Stimulated activated CD4-positive, alpha-beta T cell treated with anti-CD3 and anti-CD28 coated beads, Interleukin-4, amount 100 ng/mL, for 1 hour (primary cell): ENCODE measurements at places on chromosomes 5 and 9.
A peak's percentile ranks its signal among the peaks of the same experiment; 100 is the strongest.

DNA sequence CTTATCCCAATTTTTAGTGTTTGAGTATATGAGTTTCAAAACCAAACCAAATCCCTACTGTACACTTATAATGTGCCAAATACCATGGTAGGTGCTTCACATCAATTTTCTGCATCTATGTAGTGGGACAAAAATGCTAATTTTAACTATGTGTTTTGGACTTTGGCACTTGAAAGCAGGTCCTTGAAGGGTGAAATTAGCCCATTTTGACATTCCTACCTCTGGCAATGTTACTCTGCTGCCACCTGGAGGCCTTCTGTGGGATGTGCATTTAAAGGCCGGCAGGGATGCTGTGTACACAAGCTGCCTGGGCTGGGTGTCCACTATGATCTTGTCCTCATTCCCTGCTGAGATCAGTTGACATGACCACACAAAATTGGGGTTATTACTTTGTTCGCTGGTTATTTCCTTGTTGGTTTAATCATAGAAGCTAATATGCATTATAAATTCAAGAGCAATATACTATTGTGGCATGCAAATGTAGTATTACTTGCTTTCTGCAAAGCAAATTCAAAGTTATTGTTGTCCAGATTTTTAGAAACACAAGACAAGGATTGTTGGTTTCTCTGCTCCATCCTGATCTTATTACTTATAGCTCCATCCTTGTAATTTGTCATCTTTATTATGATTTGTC lies 166.8 kb downstream of the ARHGEF28 start:
- peak; percentile 57 for DNase-seq

DNA sequence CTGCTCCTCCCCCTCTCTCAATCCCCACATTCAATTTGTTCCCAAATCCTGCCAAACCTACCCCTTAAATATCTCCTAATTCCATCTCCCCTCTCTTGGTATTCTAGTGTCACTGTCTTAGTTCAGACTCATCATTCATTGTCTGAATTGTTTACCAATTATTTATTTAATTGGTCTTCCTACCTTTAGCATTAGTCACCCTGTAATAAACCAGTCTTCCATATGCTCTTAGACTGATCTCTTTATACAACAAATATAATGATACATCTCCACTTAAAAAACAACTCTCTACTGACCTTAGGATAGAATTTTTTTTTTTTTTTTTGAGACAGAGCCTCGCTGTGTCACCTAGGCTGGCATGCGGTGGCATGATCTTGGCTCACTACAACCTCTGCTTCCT lies 51.4 kb downstream of the RFK start:
- no peak for DNase-seq

DNA sequence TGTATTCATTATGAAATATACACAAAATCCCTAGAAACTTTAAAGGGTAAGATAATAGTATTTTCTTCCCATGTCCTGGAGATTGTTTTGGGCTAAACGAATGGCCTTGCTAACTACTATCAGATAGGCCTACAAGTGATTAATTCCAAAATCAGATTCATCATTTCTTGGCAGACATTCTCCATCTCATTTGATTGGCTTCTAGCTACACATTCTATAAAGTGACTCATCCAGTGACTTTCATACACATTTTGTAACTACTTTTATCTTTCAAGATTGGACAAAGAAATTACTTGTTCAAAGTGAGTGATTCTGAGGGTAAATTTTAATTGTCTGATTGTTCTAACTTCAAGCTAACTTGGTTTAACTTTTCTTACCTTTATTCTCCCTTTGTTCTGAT lies 93.3 kb downstream of the RAPGEF6 start:
- no peak for DNase-seq

DNA sequence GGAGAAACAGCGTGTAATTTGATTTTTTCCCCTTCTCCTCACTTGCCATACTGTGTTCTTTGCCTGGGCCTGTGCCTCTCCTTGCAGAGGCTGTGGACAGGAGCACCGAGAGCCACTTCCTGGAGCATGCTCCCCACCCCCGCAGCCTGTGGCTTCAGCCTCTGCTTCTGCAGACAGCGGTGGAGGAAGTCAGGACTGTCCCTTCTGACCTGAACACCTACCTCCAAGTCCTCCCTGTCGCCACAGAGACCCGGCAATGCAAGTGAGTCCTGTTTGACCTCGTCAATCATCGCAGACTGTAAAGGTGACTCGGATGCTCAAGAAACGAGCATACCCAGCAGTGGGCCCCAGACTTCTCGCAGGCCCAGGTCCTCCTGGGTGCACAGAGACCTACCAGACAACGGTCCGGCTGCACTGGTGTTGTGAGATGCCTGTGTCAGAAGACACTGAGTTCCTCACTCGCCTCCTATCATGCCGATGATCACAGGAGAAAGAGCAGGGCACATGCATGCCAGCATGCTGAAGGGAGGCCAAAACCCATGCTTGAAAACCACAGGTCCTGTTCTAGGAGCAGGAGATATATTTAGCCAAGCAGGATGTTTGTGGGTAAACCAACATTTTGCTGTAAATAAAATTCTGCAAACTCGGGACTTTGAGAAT lies 198.8 kb downstream of the AUH start:
- no peak for DNase-seq

- no peak for DNase-seq
Measured at GRCh38 chr9:130979591-130980385, 29.2 kb upstream of the LAMC3 start.

GRCh38 chr9:137459601-137460362 lies 648 bp upstream of the NSMF start:
- DNase-seq: no peak

- no peak for DNase-seq
Measured at GRCh38 chr9:137421838-137422603, 941 bp downstream of the EXD3 start.

DNA sequence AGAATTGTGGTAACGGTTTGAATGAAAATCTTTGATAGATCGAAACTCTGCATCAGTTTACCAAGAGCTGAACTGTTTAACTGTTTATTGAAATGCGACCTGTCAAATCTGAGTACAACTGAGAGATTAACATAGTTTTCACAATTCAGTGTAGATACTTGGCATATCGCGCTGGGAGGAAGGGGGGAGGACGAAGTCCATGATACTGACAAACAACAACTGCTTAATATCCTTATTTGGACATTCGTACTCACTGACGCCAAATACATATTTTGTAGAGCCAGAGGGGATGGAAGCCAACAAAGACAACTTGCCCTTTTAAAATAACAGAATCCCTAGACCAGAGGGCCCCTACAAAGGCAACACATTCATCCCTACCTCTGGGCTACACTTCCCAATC lies 93.2 kb downstream of the GLIS3 start:
- DNase-seq: no peak

DNA sequence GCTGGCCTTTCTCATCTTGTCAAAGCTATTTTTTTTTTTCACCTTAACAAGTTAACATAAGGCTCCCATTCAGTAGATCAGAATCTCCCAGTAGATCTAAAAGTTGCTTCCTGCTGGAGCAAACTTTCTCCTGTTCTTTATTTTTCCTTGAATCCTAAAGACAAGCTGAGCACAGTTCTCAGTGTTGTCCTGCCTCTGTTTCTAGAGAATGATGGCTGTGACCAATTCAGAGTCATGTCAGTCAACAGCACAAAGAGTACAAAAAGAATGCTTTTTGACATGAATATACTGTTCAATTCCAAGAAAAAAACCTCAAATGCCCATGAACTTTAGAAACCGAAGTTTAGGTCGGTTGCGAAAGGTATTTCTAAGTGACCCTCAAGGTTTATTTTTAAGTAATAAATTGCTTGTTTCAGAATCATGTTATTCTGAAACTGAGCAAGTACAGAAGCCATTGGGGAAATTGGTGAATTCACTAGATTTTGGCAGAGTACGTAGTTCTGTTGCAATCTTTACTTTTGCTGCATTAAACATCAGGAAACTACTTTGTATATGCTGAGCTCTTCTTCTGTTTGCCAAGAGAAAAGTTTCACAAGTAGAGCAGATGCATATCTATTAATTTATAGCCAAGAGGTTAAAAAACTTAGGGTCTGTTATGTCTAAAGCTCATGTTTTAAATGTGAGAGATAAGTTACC lies 161.7 kb upstream of the RPS23 start:
- no peak for DNase-seq

DNA sequence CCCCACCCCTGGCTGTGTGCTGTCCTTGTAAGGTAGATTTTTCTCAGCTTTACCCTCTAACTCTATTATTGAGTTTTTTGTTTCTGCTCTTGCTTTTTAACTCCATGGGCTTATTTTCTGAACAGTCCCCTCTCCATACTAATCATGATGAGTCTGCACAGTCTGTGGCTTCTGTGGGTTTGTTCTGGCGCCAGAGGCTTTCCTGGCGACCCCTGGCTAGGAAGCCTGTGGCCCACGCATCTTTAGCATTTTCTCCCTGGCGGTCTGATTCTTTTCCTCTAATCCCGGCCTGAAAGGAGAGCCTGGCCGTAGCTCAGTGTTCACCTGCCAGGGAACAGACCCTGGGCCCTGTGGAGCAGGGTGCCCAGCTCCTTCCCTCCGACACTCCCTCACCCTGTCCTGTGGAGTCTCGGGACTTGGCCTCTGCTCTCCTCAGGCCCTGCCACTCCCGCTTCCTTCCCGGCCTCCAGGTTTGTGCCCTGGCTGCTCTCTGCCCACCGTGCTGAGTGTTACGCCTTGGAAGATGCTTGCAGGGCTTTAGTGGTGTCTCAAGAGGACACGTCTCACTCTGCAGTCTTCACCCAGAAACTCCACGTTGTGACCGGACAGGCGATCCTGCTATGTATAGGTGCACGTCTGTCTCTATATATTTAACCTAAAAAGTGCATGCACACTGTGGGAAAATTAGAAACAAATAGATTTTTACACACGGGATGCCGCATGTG lies 31.7 kb upstream of the LRRC14B start:
- DNase-seq: no peak

GRCh38 chr9:26669701-26670670 lies 222.6 kb downstream of the CAAP1 start:
- no peak for DNase-seq

GRCh38 chr9:136463578-136463977 lies 19.3 kb downstream of the SEC16A start:
- no peak for DNase-seq

- DNase-seq: no peak
Measured at GRCh38 chr9:104748359-104749031, 1.0 kb downstream of the NIPSNAP3A start.

- DNase-seq: peak; percentile 69
Measured at GRCh38 chr5:16552666-16553343, 64.0 kb downstream of the RETREG1 start.

- DNase-seq: no peak
Measured at GRCh38 chr5:108003178-108003577, 332.4 kb upstream of the EFNA5 start.

- DNase-seq: no peak
Measured at GRCh38 chr5:111432883-111433536, 79.3 kb downstream of the STARD4 start.

- no peak for DNase-seq
Measured at GRCh38 chr5:124740071-124740470, 6.4 kb downstream of the ZNF608 start.

- DNase-seq: no peak
Measured at GRCh38 chr9:27337833-27338526, 41.0 kb upstream of the EQTN start.

- no peak for DNase-seq
Measured at GRCh38 chr5:152329761-152330283, 75.3 kb downstream of the NMUR2 start.

GRCh38 chr5:144260121-144260520 lies 89.4 kb downstream of the KCTD16 start:
- no peak for DNase-seq

GRCh38 chr5:126544087-126544740 lies 50.8 kb downstream of the ALDH7A1 start:
- DNase-seq: peak; percentile 25

DNA sequence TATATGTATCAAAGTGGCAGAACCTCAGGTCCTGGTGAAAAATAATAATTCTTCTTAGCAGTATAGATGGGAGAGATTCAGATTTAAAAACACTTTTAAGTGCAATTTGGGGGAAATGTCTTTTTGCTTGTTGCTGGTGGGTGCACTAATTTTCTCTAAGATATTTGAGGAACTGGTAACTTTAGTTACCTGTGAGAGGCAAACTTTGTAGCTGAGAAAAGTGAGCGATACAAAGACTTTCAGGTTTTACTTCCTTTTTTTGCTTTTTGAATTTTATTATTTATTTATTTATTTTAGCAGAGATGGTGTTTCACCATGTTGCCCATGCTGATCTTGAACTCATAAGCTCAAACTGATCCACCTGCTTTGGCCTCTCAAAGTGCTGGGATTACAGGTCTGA lies 303.1 kb upstream of the PTGER4 start:
- no peak for DNase-seq

- no peak for DNase-seq
Measured at GRCh38 chr5:159758189-159758588, 158.1 kb upstream of the ADRA1B start.

- DNase-seq: no peak
Measured at GRCh38 chr9:4494806-4495205, 4.5 kb downstream of the SLC1A1 start.

DNA sequence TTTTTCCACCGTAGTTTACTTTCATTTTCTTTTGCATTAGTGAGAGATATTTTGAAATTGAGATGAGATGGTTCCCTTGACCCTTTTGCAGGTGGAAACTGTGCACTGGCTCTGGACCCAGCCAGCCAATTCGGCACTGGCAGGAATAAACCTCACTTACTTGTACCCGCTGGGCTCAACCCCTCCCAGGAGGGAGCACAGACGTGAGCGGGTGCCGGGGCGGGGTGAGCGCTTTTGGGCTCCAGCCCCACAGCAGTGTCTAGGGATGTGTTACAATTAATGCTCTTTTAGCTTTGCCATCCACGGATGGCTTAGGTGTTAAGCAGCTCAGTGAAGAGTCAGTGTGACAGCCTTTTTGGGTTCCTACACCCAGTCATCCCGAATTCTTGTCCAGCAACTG lies 766.1 kb upstream of the CHD1 start:
- no peak for DNase-seq

DNA sequence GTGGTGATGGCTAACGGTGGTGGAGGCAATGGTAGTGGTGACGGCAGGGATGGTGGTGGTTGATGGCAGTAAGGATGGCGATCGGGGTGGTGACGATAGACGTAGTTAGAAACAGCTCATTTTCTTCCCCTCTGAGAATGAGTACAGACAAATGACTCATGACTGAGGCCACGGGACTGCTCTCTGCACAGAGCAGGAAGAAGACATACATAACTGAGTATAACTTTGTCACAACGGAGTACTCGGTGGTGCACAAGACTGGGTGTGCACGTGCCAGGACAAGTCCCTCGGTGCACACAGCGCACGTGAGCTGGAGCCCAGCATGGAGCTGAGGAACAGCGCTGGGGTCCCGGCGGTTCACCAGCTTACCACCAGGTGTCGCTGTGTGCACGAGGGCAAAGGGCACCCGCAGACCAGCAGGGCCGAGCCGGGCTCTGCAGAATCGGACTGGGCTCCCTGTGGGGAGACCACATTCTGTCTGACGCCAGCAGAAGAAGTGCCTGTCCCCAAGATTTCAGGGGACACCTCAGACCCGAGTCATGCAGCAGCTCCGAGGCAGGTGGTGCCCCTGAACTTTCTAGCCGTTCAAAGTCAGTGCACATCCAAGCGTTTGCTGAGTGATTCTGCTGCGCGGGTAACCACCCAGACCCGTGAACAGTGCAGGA lies 188.6 kb downstream of the FSTL4 start:
- peak; percentile 71 for DNase-seq
